ENCODE measurements at places on chromosomes 11 and 22.

GRCh38 chr11:1177020-1177770 is 19.4 kb downstream of the MUC5AC start:
- no peak for DNase-seq

GRCh38 chr11:36142439-36142838 is 146.8 kb downstream of the COMMD9 start:
- no peak for DNase-seq

- no peak for DNase-seq
Observed at GRCh38 chr11:130402570-130402969, 25.8 kb downstream of the ADAMTS8 start.

DNA sequence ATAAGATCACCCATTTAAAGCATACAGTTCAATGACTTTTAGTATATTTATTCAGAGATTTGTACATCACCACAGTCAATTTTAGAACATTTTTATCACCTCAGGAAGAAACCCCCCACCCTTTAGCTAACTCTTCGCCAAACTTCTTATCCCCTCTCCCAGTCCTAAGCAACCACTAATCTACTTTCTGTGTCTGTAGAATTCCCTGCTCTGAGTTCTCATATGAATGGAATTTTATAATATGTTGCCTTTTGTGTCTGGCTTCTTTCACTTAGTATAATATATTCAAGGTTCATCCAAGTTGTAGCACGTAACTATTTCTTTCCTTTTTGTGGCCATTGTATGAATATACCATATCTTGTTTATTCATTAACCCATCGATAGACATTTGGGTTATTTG is 3.6 kb downstream of the ANKRD13D start:
- no peak for DNase-seq

Data from CD4-positive, alpha-beta T cell treated with Interleukin-6 at 100 ng/mL for 8 hours (primary cell).